ENCODE measurements at places on chromosomes 2 and 18.

- no peak for DNase-seq
Measured at GRCh38 chr2:187586011-187586641, 31.9 kb upstream of the TFPI start.

DNA sequence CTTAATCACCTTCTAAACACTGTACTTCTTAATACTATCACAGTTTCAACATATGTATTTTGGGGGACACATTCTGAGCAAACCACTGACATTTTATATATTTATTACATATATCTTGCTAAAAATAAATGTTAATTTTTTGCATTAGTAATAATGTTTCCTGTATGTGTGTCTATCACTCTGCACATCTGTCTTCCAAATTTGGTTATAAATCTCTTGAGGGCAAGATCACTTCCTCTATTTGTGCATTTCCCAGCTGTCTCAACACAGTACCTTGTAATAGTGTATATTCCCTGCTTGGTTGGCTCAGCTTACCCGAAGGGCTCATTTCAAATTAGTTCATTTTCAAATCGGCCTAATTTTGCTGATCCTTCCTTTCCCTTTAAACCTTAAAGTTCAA, 617.1 kb upstream of the GYPC start:
- no peak for DNase-seq

GRCh38 chr2:162018530-162018929, 55.5 kb downstream of the DPP4 start:
- DNase-seq: no peak

DNA sequence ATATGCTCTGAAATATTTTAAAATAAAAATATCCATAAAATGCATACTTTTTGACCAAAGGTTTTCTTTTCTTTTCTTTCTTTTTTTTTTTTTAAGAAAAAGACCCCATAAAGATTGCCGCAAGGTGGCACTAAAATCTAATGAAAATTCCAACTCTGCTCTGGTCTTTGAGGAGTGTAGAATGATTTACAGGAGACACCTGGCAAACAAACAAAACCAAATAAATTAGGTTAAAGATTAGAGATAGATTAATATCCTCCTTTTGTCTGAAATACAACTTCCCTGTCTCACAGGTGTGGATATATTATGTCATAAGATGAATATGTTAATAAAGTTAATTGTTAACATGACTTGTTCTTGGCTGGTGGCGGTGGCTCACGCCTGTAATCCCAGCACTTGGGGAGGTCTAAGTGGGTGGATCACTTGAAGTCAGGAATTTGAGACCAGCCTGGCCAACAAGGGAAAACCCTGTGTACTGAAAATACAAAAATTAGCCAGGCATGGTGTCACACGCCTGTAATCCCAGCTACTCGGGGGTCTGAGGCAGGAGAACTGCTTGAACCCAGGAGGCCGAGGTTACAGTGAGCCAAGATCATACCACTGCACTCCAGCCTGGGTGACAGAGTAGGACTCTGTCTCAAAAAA, 3.5 kb upstream of the RHOB start:
- peak; percentile 35 for DNase-seq

DNA sequence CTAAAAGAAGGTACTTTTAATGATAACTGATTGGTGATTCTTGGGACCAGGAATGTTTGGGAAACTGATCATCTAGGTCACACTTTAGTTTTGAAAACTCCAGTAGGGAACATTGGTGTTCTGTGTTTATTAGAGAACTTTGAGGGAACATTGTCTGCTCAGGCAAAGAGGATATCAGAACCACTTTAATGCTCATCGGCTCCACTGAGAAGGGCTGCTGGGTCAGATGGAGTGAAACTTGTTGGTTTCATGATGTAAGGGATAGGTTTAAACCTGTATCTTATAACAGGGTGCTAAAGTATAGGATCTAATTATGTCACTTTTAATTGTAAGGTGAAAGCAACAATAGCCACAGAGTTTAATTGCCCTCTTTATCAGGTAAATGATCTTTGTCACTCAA, 14.2 kb upstream of the POLI start:
- DNase-seq: peak; percentile 28

DNA sequence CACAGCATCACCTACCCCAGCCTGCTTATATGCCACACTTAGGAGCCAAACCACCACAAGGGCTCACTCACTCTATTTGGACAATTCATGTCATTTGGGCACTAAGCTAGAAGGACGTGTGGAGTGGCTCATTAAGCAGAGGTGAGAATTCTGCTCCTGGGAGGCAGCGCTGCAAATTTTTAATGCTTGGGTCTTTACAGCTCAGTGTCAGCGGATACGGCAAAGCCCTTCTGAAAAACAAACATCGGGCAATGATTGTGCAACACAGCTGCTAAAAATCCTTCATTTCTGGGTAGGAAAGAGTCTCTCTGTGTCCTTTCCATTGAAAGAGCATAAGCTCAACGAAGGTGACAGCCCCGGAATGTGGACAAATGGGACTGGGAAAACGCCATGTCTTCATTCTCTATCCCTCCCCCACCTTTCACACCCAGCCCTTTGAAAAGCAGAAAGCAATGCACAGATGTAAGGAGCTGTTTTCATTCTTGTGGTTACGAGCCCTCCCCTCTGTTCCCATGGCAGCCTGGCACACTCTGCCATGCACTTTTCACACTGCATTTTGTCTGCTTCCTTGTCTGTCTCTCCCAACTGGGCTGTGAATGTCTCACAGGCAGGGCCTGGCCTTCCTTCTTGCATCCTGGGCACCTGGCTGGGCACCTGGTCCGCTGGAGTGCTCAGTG, 16.0 kb downstream of the TMEM177 start:
- DNase-seq: no peak

GRCh38 chr18:32701313-32701712, 71.5 kb downstream of the KLHL14 start:
- no peak for DNase-seq

GRCh38 chr2:230318190-230319121, 8.5 kb upstream of the SP140L start:
- DNase-seq: no peak

GRCh38 chr2:151771599-151772358, 37.5 kb upstream of the NEB start:
- peak; percentile 17 for DNase-seq

DNA sequence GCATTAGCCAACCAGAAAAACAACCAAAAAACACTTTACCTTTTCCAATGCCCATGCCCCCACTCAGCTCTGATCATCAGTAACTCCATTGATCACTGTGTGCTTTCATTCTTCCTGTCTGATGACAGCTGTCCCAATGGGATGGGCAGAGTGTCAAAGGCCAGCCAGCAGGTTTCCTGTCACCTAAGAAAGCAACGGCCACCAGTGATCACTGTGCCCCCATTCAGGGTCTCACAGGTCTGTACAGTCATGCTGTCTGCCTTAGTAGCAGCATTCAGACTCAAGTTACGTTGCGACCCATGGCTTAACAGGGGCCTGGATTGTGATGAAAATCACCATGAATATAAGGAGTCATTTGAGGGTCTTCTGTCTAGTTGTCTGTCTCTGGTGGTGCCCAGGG, 184.5 kb downstream of the MGAT5 start:
- no peak for DNase-seq

DNA sequence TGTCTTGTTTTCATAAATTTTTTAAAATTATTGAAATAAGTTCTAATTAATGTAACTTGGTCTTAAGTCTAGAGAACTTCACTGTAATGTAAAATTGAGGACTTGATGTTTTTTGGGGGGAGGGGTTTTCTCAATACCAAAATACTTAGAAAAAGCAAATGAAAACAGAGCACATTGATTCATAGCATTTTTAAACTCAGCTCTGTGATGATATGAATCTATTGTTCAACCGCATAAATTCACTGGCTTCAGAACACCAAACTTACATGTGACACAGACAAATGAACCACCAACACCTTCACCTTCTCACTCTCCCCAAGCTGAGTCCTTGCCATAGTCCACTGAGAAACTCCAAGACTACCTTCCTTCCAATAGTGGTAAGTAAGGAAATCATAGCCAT, 108.2 kb downstream of the ZNF521 start:
- no peak for DNase-seq

DNA sequence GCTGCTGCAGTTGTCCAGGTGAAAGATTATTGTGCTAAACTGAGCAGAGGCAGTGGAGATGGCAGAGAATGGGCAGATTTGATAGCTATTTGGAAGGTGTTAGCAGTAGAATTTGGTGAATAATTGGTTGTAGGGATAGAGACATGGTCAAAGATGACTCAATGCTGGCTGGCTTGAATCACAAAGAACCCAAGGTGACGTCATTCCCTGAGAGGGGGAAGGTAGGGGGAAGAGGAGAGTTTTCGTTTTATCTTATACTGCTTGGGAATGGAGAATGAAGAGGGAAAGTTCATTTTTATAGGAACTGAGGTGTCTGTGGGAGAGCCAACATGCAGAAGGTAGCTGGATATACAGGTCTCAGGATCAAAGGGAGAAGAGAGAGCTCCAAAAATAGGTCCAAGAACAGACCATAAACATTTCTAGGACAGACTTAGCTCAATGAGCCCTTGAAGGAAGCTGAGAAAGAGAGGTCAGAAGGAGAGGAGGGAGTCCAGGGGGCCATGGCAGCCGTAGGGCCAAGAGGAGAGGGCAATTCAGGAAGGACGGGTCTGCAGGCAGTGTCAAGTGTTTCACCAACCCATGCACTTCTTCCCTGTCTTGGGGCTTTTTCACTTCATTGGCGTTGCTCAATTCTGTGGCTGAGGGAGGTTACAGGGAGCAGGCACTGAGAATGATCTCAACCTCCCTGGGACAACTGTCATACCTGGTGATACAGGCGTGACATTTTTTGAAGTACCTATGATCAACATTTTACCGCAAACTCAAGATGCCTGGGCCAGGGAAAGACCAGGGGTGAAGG, 281.3 kb downstream of the TDRD15 start:
- no peak for DNase-seq

DNA sequence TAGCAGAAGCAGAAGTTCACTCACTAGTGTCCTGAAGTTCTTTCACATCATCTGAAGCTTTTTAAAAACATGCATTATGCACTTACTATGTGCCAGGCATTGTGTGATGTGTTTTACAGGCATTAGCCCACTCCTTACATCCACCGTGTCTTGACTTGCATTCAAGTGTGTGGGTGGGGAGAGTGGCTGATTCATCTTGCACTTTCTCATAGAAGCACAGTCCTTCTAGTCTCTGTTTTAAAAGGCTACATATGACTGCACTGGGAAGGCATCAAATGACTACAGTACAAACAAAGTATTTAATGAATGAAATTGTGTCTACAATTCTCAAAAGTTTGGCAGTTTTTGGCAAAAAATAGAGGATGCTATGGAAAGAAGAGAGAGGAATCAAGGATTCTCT, 21.6 kb upstream of the DSC3 start:
- DNase-seq: no peak

DNA sequence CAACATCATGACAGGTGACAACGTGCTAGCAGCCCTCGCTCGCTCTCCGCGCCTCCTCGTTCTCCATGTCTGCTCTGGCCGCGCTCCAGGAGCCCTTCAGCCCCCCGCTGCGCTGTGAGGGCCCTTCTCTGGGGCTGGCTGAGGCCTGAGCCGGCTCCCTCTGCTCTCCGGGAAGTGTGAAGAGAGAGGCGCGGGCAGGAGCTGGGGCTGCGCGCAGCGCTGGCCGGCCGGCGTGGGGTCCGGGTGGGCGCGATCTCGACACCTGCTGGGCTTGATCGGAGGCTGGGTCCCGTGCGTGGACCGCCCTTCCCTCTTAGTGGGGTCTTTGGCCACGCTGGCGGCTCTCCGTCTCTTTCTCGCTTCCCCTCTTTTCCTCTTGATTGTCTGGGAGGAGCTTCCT, 195.5 kb downstream of the ANKRD30BL start:
- DNase-seq: no peak

GRCh38 chr2:98468621-98469236, 24.1 kb downstream of the INPP4A start:
- DNase-seq: no peak

DNA sequence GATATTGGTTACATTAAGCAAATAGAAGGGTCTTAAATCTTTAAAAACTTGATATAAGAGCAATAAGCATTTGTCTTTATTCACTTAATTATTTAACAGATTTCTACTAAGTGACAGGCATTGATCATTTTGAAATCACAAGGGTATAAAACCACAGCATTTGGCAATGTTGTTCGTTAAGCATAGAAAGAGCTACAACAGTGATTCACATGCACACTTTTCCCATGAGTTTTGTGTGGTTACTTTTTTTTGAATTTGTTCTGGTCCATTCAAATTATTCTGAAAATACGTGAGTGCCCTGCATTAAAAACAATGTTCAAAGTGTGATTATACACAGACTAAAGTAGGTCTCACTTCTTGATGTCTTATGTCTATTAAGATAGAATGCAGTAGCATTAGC, 52.2 kb downstream of the LYPD6B start:
- DNase-seq: no peak

DNA sequence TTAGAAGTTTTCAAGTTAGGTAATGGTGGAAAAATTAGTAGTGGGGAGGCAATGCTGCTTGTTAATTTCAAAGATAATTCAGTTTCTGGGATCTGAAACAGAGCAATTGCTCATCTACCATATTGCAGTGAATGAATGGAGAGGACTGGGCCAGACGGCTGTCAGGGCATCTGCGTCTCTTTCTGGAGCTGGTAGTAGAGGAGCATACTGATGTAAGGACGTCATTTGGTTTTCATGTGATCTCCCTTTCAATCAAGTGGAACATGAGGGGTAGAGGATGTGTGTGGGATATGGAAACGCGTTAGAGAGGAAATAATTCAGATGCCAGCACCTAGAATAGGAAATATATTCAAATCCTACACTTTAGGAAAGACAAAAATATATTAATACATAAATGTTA, 490.3 kb downstream of the ADCYAP1 start:
- DNase-seq: no peak

GRCh38 chr18:59220164-59220783, 316 bp downstream of the GRP start:
- peak; percentile 80 for DNase-seq

DNA sequence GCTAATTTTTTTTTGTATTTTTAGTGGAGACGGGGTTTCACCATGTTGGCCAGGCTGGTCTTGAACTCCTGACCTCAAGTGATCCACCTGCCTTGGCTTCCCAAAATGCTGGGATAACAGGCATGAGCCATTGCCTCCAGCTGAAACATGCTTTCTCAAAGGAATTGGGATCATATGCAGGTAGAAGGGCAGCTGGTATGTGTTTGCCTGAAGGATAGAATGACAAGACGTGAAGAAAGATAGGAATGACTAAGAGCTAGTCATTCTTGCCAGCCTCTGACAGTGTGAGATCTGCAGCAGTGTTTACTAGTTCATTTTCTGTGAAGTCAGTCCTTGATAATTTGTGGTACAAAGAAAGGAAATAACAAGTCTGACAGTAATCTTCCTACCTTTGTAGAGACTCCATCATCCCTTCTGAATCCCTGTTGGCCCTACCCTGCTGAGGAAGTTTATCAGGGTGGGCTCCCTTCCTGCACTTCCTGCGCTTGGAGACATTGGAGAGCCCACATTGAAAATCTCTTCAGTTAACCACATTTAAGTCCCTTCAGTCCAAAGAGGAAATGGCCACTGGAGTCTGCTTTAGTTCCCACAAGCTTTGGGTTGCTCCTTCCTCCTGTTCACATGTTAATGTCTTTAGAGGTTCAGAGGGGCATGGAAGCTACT, 14.7 kb downstream of the CFLAR start:
- no peak for DNase-seq

GRCh38 chr2:169012812-169013627, 18.1 kb downstream of the ABCB11 start:
- DNase-seq: no peak

GRCh38 chr2:28563869-28564268, 68.0 kb downstream of the PLB1 start:
- DNase-seq: no peak

- no peak for DNase-seq
Measured at GRCh38 chr2:18425210-18425703, 135.2 kb downstream of the RDH14 start.
